ENCODE measurements at places on chromosomes 2 and 18. TPM values are rescaled to one million over a fixed set of nuclear protein-coding genes. Genes with fewer than 3 reads are reported as not detected.
A peak's percentile ranks its signal among the peaks of the same experiment; 100 is the strongest.

ASXL3 gene
- 12.2 TPM for total RNA-seq

GRCh38 chr18:24296276-24296675 lies 101.3 kb downstream of the OSBPL1A start:
- DNase-seq: no peak

- DNase-seq: no peak
Measured at GRCh38 chr2:157271590-157272203, 14.2 kb downstream of the GALNT5 start.

GRCh38 chr2:133063775-133064174 lies 393.8 kb upstream of the LYPD1 start:
- peak; percentile 22 for DNase-seq

GRCh38 chr2:119550856-119551255 lies 6.6 kb downstream of the CFAP221 start:
- no peak for DNase-seq

- no peak for DNase-seq
Measured at GRCh38 chr18:48975817-48976649, 25.3 kb upstream of the SMAD7 start.

All from mucosa of gallbladder (tissue), 1 donor.